ENCODE measurements at places on chromosomes 12 and 14.
A peak's percentile ranks its signal among the peaks of the same experiment; 100 is the strongest.

GRCh38 chr14:95784137-95784536, 70.2 kb upstream of the TCL1A start:
- no peak for DNase-seq

GRCh38 chr14:23864861-23865260, 88.7 kb upstream of the DHRS4 start:
- DNase-seq: no peak

DNA sequence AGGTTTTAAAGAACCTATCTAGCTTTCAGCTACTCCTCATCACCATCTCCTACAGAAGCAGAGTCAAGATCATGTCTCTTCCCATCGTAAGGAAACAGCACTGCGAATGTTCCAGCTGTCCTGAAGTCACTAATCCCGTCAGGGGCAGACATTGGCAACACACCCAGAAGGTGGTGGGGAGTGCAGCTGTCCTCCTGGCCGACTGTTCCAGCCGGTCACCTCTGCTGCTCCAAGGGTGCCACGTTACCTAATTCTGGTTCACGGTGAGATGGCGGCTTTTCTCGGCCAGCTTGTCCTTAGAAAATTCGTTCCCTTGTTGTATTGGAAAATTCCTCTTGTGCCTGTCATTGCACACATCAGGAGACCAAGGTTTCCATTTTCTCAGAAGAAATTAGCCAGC, 196.2 kb downstream of the ZFP36L1 start:
- DNase-seq: no peak

GRCh38 chr12:70936203-70936813, 15.8 kb upstream of the PTPRR start:
- no peak for DNase-seq

GRCh38 chr12:92504594-92504981, 198.2 kb upstream of the PLEKHG7 start:
- DNase-seq: no peak

DNA sequence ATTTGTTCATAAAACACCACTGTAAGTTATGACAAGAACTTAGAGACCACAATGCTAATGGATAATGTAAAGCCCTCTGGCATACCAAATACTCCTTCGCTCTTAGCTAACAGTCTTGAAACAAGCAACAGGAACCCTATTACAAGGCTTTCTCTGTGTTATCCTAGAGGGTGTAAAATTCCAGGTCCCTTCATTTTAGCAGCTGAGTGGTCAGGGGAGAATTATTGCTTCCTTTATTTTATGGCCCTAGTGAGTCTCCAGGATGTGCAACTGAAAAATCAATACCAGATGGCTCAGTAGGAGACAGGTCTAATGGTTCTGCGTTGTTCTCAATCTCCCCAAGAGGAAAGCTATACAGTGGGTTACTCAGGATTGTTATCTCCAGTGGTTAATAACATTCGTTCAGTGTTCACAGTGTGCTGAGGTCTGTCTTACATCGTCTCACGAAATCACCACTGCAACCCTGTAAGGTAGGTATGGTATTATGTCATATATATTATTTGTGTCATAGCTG, 172.7 kb upstream of the CNOT2 start:
- no peak for DNase-seq

GRCh38 chr12:92472201-92472600, 230.6 kb upstream of the PLEKHG7 start:
- no peak for DNase-seq

DNA sequence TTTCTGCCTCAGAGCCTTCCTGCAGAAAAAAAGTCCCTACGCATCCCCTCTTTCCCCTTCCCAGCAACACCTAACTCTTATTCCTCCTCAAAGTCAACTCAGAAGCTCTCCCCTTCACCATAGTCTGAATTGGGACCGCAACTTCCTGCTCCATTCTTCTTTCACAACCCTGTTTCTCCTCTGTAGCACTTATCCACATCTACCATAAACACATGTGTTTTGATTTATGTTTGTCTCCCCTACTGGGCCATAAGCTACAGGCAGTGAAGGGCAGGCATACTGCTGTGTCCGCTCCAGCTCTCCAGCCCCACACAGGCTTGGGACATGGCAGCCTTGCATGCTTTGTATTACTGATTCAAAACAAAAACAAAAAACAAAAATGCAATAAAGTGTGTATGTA, 5.9 kb downstream of the SDR9C7 start:
- DNase-seq: no peak

DNA sequence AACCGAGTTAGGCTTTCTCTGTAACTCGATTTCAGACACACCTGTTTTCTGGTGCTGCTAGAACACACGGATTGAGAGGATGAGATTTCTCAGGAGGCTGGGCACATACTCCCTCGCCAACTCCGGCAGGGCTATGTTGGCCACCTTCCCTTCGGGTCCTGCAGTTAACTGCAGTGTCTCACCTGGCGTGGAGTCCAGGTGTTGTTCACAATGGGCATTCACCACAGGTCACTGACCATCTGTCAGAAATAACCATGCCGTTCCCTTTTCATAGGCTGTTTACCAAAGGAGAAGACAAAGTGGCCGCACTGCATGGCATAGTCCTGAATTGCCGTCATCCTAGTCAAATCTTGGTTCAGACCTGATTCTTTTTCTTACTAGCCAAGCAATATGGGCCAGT, 5.5 kb upstream of the KCNH3 start:
- DNase-seq: no peak

- no peak for DNase-seq
These were observed 22.9 kb upstream of the RASSF8 start for GRCh38 chr12:25935355-25936144.

- no peak for DNase-seq
These were observed 85.1 kb downstream of the IFNG start for GRCh38 chr12:68074306-68075027.

DNA sequence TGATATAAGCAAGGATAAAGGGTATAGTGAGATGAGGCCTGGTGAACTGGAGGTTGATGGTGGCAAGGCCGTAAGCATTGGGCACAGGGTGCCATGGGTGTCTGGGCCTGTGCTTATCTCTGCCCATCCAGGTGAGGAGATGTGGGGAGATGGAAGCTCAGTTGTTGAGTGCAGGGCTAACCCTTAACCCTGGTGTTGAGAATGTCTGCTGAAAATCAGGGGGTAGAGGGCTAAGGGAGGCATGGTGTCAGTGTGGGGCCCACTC, 86.1 kb downstream of the SYNE2 start:
- no peak for DNase-seq

GRCh38 chr14:37140176-37140575, 32.2 kb downstream of the SLC25A21 start:
- DNase-seq: no peak

GRCh38 chr14:94728950-94729349, 41.0 kb downstream of the GSC start:
- no peak for DNase-seq

- DNase-seq: peak; percentile 37
These were observed 34.3 kb upstream of the TEX22 start for GRCh38 chr14:105363847-105364708.

DNA sequence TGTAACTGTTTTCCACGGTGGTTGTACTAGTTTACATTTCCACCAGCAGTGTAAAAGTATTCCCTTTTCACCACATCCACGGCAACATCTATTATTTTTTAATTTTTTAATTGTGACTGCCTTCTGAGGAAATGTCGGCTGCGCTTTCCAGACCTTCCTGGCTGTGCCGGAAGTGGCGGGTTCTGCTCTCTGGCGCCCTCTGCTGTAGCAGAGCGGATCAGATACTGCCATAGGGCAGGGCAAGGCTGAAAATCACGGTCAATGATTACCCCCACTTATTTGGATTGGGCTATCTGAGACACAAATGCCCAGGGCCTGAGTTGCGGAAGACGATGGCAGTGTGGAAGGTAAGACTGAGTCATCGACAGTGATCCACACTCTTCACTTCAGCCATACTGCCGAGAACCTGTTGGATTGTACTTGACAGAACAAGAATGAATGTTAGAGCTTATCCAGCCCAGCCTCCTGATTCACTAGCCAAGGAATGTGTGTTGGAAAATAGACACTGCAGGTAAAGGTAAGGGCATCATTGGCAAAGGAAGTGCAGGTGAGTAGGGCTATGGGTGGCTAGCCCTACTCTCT, 124.2 kb downstream of the NTF3 start:
- DNase-seq: no peak

DNA sequence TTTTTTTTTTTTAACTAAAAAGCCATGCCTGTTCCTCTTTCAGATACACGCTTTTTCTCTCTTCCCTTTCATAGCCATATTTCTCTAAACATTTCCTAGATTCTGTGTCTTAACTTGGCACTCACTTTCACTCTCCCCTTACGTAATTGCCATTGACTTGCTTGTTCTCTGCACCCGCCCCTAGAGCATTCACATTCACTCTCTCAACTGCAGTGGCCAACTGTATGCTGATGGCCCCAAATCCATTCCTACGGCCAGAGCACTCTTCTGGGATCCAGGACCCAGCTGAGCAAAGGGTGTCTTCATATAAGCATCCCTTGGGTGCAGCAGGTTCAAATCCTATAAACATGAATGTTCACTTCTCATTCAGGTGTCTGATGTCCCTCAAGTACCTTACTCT, 59.5 kb downstream of the CKB start:
- no peak for DNase-seq

DNA sequence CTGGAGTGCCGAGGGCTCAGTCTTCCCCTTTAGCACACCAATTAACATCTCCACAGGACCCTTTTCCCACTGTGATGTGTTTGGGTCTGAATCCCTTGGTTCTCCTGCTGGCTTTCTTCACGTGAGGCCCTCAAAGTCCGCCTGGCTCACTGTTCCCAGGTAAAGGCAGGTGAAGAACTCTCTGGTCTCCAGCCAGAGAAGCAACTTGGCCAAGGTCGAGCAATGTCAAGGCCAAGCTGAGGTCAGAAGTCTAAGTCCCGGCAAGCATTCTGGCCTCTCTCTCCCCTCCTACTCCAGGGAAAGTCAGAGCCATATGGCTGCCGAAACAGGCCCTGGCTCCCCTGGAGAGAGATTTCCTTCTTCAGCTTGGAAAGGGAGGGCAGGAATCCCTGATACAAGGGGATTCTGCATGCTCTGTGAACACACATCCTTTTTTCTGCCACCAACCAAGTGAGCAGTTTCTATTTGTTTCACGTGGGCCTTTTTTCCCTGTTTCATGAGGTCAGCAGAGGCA, 61.4 kb upstream of the ESRRB start:
- DNase-seq: no peak

DNA sequence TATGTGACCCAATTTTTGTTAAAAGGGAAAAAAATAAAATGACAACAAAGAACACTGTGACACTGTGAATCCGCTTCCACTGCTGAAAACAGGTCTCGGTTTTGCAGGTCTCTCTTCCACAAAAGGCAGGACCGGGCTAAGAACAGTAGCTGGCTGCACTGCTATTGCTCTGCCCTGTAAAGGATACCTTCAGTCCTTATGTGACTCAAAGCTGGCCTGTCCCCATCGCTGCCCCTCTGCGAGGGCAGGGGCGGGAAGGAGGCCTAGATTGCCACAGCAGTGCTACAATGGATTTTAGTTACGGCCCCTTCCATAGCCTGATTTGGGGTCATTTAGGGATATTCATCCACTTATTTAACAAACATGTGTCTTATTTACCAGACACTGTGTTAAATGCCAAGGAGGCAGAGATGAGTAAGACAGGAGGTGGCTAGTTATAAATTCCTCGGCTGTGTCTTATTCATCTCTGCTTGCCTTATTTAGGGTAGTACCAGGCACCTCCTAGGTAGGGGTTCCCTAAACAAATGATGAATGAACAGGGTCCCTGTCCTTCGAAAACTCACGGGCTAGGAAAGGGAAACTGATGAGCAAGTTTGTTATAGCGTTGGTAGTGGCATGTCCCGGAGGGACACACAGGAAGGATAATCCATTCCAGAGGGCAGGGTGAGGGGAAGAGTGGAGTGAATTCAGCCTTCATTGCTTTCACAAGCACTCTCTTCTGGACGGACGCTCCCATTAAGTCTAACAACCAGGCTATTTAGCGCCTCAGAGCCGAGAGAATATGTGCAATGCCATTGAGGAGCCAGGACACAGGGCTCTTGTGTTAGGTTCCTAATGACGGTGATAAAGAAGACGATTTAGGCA, 73.3 kb downstream of the EID3 start:
- no peak for DNase-seq

- no peak for DNase-seq
These were observed 47.1 kb downstream of the PTPRQ start for GRCh38 chr12:80491166-80491565.

GRCh38 chr12:100651694-100652093, 78.2 kb downstream of the GAS2L3 start:
- DNase-seq: no peak

DNA sequence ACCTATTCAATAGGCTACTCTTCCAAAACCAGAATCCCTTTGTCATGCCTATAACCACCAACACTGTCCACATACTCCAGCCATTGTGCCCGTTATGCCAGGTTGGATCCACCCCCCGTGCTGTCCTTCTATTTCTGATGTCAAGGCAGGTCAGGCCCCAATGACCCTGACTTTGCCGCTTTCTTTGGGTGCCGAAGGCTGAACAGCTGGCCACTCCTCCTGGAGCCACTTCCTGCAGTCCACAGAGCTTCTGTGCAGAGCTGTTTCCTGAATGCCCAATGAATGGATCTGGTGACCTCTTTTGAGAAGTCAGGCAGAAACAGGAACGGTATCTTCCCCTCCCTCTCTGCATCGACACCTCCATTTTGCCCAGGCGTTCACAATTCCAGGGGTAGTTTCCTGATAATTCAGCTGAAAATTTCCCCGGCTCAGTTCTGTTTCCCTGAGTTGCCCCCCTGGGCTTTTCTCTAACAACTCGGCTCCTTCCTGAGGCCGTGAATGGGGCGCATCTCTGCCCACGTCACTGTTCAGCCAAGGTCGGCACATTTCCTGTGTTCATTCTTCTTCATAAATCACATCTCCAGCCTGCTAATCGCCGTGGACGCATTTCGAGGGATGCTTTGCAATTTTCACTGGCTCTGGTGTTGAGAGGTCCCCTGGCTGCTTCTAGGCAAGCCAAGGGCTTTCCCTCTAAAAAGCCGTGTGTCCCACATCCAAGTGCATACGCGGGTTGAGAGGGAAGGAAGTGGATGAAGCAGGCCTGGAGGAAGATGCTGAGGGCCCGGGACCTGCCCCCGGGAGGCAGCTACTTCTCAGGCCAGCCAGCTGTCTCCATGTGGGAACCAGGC, 86.5 kb downstream of the PAPOLA start:
- DNase-seq: peak; percentile 32

- DNase-seq: no peak
These were observed 26.2 kb downstream of the TMEM30B start for GRCh38 chr14:61254808-61255526.

DNA sequence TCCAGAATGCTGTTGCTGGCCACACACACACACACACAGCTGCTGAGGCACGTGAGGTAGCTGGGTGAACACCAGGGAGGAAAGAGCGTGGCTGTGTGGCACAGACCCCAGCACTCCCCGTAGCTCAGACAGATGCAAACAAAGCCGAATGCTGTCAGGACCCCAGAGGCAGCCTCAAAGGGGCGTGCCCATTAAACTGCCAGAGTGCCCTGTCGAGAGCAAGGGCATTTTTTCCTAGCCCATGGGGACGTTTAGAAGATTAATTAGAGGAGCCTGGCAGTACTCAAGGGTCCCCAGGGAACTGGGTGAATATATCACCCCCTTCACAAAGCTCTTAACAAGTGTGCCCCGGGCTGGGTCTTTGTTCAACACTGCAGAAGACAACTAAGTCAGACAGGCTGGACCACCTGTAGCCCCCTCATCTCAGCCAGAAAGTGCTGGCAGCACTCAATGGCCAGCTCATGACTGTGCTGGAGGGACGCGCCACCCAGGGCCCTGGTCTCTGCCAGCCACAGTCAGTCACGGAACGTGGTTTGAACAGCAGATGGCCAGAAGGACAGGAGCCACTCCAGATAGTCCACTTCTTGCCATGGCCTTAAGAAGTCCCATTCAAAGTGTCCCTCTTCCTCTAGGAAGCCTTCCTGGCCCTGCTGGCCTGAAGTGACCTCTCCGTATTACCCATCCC, 37.5 kb downstream of the TTC7B start:
- no peak for DNase-seq
